ENCODE measurements at places on chromosomes 11 and 22. TPM values are rescaled to one million over a fixed set of nuclear protein-coding genes. Genes with fewer than 3 reads are reported as not detected.

DNA sequence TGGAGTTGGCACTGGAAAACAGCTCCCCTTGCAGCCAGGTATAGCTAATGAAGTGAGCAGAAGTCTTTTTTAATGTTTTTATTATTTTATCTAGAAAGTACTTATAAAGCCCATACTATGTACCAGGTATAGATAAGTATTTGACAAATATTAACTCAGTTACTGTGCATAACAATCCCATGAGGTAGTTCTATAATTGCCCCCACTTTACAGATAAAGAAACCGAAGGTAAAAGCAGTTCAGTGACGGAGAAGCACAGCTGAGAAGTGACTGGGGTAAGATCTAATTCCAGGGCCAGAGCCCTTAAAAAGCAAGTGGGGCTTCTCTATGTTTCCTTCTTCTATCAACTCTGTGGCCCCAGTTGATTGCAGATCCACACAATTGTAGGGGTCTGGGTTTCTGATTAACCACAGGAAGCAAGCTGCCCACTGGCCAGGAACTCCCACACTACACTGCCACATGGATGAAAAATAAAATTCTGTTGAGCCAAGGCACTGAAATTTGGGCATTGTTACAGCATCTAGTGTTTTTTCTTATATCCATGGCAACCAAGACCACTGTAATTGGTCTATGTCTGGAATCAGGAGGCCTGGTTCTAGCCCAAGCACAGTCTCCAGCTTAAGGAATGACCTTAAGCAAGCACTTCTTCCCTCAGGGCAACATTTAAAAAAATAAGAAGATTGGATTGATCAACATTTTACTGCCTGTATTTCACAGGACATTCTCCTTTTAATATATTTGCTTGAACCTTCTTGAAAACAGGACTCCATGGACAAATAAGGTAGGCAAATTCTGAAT lies 55.3 kb upstream of the TEAD1 start:
- DNase-seq = no peak
- H3K4me1 ChIP-seq = no peaks in the 10 kb centered on the region
- peaks cover 11% of the 10 kb centered on the region for H3K36me3 ChIP-seq
- H3K4me3 ChIP-seq = no peak overlapping the region
- H3K27ac ChIP-seq = no peak overlapping the region
- H3K27me3 ChIP-seq = no peaks in the 10 kb centered on the region

DNA sequence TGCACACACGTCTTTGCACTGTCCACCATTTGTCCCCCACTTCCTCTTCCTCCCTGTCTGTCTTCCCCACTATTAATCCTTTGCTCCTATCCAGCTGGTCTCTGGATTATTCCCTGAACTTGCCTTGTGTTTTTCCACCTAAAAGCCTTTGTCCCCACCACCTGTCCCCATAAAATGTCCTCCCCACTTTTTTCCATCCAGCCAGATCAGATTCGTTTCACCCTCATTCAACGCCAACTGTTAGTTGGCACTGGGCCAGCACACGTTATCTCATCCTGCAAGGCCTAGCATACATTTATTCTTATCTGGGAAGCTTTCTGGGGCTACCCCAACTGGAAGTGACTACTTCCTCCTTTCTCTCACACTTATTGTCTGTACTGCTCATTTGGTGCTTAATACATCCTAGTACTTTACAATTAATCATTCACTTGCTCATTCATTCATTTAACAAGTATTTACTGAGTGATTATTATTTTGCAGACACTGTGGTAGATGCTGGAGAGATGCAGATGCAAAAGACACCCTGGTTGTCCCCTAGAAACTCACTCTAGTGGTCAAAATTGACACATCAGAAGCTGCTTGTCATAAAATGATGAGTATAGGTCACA lies 96.2 kb downstream of the RASSF10 start:
- no peak for DNase-seq
- no peak overlapping the region for H3K4me3 ChIP-seq
- no peaks in the 10 kb centered on the region for H3K27me3 ChIP-seq
- H3K4me1 ChIP-seq = peaks cover 45% of the 10 kb centered on the region
- peaks cover 4% of the 10 kb centered on the region for H3K36me3 ChIP-seq

Gene RAB3IL1
- total RNA-seq = 3.4 TPM

Gene P4HA3
- not detected for total RNA-seq

DNA sequence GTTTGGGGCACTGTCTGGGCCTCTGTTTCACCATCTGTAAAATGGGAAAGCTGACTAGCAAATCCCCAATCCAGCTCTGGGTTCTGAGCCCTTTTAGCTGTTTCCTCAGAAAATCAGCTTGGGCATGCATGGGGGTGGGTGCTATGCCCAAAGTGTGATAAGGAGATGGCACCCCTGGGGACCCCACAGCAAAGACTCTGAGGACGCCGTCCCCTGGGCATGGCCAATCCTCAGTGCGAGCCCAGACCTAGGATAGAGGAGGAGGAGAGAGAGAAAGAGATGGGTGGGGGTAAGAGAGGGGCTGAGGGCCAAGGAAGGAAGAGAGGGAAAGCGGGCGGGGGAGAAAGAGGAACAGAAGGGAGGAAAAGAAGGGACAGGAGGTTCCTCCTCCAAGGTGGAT lies 31.8 kb downstream of the TPBGL start:
- no peaks in the 10 kb centered on the region for H3K36me3 ChIP-seq
- H3K27ac ChIP-seq = no peak overlapping the region
- no peaks in the 10 kb centered on the region for H3K27me3 ChIP-seq
- DNase-seq = no peak

Gene HEPN1
- total RNA-seq = not detected

Gene OR51E2
- total RNA-seq = not detected
